ENCODE measurements at places on chromosomes 13 and 19. TPM values are rescaled to one million over a fixed set of nuclear protein-coding genes. Genes with fewer than 3 reads are reported as not detected.

Gene GIPR
- polyA plus RNA-seq, result 1.7 TPM

Gene FREM2
- 5.5 TPM for polyA plus RNA-seq

Gene OR10H1
- not detected for polyA plus RNA-seq

Gene FCAR
- polyA plus RNA-seq, result 0.35 TPM

Gene AKAP8
- polyA plus RNA-seq, result 22.1 TPM

All from hindlimb muscle (tissue), 1 donor.